ENCODE measurements at places on chromosomes 6 and 20. TPM values are rescaled to one million over a fixed set of nuclear protein-coding genes. Genes with fewer than 3 reads are reported as not detected.

Gene ADGRF4
- total RNA-seq: not detected

Gene ZNF165
- total RNA-seq: 0.13 TPM

Gene OR2H2
- not detected for total RNA-seq

Gene HAO1
- not detected for total RNA-seq

GRCh38 chr20:35490736-35491181 is 35.4 kb downstream of the CEP250 start:
- no peak for DNase-seq

GRCh38 chr20:51024761-51025160 is 1.9 kb upstream of the KCNG1 start:
- no peak for DNase-seq

- no peak for DNase-seq
These were observed 92.5 kb downstream of the LRRC1 start for GRCh38 chr6:53887316-53887715.

DNA sequence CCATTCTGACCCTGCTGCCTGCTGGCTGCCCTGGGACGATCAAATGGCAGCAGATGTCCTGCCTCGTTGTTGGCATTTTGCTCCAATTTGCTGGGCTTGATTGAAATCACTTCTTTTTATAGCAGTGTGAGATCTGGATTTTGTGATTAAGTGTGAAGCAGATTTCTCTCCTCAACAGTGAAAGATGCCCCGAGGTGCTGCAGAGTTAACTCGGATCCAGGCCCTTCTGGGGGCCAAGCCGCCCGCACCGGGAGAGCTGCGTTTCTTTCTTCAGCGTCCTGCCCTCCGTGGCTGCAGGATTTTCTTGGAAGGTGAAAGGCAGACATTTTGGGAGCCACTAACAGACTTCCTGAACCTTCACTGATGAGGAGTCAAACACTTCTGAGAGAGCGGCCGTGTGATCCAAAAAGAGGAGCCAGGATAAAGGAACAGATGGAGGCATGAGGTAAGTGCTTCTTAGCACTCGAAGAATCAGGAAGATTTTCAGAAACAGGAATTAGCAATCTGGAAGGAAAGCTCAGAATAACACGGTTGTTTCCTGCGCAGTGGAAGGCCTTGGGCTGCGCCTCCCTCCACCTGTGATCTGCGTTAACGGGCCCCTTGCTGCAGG is 139.5 kb upstream of the AFDN start:
- no peak for DNase-seq

DNA sequence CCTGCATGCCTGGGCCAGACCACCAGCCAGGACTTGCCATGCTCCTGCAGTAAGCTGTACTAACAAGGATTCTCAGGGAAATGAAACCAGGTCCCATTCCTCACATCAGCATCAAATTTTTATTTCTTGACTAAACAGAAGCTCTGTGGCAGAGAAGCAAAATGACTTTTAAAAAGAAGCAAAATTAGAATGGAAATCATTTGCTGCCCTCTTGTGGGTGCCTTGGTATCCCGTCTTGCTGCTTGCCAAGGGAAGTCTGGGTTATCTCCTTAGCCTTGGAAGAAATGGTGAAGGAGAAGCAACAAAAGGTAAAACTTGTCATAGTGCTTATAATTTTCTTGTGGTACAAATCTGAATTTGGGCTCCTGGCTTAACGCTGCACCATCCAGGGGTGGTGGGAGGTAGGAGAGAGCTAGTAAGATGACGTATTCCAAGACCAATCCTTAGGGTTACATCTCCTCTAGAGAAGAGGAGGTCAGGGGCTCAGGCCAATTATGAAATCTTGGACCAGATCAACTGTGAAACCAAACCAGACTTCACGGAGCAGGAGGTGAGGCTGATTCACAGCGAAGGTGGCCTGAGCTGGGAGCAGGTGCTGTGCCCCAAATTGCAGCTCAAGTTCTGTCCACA is 107.5 kb downstream of the FAXC start:
- DNase-seq: no peak

GRCh38 chr6:39508515-39508914 is 186.0 kb upstream of the KCNK16 start:
- DNase-seq: no peak

Data from cardiac septum (tissue), 1 donor.